ENCODE measurements at places on chromosomes 4 and X. TPM values are rescaled to one million over a fixed set of nuclear protein-coding genes. Genes with fewer than 3 reads are reported as not detected.

The TLR7 gene
- total RNA-seq, result not detected

The SYNPO2 gene
- 2.6 TPM for total RNA-seq

The PPP4R3C gene
- total RNA-seq, result not detected

The ADH4 gene
- not detected for total RNA-seq

The SYTL4 gene
- 1.4 TPM for total RNA-seq

The NLRP2B gene
- total RNA-seq, result not detected

The NDST3 gene
- total RNA-seq, result not detected

The TCP11X2 gene
- total RNA-seq, result not detected

The GAGE12J gene
- total RNA-seq, result not detected

The SCRG1 gene
- not detected for total RNA-seq

The BEX1 gene
- total RNA-seq, result not detected

The MRFAP1L1 gene
- total RNA-seq, result 60.4 TPM

The ADAMTS3 gene
- 0.78 TPM for total RNA-seq

The RTL5 gene
- under 0.01 TPM for total RNA-seq

The AFAP1 gene
- 21.9 TPM for total RNA-seq

The SGMS2 gene
- 126 TPM for total RNA-seq

The CCNQ gene
- total RNA-seq, result 23.2 TPM

The FAM184B gene
- not detected for total RNA-seq

The REPS2 gene
- total RNA-seq, result 3.6 TPM

The TEC gene
- 1.6 TPM for total RNA-seq

The NSUN7 gene
- total RNA-seq, result 3.6 TPM

The RADX gene
- 2.7 TPM for total RNA-seq

The LUZP4 gene
- not detected for total RNA-seq

The HGFAC gene
- total RNA-seq, result 0.21 TPM

The NDUFC1 gene
- 30.3 TPM for total RNA-seq

The TMEM144 gene
- 13.3 TPM for total RNA-seq

The PPEF2 gene
- total RNA-seq, result not detected

The ARSJ gene
- total RNA-seq, result 31.0 TPM

The PRMT9 gene
- 14.4 TPM for total RNA-seq

The GABRQ gene
- total RNA-seq, result under 0.01 TPM
